ENCODE measurements at places on chromosomes 6 and 20.

DNA sequence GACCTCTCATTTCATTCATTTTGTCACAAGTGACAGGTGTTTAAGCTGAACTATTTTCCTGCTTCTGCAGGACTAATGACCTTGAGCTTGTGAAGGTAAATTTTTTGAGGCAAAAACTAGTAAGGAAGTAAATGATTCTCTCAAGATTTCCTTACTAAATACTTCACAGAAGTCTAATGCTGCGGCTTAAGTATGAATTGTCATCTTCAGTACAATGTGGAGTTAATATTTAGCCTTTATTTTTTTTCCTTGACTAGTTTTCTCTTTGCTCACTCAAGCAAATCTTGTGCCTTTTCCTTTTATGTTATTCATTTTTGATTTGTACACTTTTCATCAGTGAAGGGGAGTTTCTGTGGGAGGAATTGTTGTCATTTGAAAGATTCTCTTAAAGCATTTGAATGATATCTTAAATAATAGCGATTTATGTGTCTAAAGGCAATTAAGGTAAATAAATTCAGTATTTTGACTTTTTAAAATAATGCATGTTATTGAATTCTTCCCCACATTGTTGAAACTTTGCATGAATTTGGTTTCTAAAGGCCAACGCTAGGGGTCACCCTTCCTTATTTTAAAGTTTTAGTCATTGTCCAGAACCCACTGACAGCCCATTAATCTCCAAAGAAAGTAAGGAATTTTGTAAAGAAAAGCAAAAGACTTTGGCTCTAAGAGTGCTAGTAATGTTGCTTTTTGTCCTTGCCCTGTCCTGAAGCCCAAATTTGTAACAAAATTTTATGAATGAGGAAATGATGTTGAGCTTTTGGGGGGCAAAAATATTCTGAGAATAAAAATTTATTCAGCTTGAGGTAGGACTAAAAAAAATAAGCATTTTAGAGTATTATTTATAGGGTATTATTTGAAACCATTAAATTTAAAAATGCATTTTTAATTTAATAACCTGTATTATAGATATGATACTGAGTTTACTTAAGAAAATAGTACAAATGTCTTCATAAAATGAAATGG, 157.4 kb upstream of the LAMA2 start:
- no peak for DNase-seq

GRCh38 chr20:22711971-22712755, 127.8 kb upstream of the FOXA2 start:
- DNase-seq, result no peak

DNA sequence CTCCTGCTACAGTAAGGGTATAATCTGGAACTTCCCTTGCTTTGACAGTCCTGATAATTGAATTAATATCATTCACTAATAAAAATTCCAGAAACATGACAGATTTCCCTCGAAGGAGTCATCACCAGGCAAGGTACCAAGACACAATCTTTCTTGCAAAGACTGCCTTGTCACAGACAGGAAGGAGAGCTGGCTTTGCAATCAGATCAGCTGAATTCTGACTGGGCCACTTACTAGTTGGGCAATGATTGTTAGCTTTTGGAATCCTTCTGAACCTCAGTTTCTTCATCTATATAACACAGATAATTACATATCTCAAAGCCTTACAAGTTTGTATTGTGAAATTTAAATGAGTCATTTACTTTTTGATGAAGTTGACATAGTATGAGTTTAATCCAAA, 344.2 kb downstream of the RFPL4B start:
- no peak for DNase-seq

DNA sequence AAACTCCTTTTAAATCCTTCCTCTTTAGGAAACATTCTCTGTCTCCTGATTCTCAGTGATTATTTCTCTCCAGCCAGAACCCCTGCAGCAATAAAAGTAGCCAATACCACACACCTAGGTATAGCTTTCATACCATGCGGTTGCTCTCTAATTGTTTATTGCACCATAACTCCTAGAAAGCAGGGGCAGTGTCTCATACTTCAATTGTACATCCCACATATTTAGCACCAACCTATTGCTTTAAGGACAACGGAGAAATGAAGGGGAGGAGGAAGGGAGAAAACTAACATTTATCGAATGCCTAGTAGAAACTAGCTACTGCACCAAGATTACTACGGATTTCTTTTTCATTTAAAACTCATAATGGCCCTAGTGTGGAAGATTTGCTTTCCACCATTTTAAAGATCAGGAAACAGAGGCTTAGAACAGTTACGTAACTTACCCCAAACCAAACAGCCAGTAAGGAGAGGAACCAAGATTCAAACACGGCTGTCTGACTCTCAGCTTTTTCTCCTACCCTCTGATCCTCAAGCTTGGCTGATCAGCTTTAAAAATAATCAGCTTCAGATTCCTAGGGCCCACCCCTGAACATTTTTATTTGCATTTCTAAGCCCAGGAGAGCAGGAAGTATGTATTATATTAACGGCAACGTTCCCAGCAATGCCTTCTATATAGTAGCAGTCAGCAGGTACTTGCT, 43.4 kb upstream of the ATXN1 start:
- no peak for DNase-seq

- DNase-seq, result no peak
These were observed 251.3 kb downstream of the ANKRD60 start for GRCh38 chr20:57977141-57977540.

- no peak for DNase-seq
These were observed 8.3 kb downstream of the OARD1 start for GRCh38 chr6:41063884-41064285.

DNA sequence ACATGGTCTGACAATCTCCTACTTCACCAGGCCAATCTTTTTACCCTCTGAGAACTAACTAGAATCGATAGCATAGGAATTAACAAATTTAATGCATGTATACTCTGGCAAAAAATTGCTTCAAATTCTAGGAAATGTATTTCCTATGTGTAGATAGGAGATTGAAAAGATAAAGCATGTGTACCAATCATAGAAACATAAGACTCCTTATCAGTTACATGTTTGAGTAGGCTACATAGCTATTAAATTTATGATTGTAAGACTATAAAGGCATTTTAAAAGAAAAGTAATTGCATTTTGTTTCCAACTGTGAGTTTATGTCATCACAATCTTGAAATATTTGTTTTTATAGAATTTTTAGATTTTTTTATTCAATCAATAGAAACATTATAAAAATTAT, 196.6 kb upstream of the HEY2 start:
- DNase-seq, result no peak

All from activated CD4-positive, CD25-positive, alpha-beta regulatory T cell (primary cell).